ENCODE measurements at places on chromosomes 16 and 17.
A peak's percentile ranks its signal among the peaks of the same experiment; 100 is the strongest.

DNA sequence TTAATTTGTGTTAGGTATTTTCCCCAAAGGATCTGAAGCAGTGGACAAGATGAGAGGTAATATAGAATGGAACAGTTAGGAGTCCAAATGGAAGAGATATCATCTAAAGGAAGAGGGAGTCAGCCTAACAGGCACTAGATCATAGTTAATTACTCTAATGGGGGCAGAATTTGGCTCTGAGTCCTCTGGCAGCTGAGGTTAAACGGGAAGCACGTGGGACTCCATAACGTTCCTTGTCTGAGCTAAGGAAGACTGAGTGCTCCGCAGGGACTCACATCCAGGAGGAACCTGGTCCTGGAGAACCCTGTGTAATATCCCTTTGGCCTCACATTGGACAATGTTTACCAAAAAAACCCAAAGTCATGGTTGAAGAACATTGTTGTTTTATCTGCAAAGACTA, 46.6 kb upstream of the TEX2 start:
- no peak for DNase-seq

GRCh38 chr17:29021226-29021625, 15.4 kb upstream of the SEZ6 start:
- DNase-seq = no peak

- no peak for DNase-seq
Observed at GRCh38 chr16:67987460-67988160, 7.3 kb upstream of the DPEP3 start.

DNA sequence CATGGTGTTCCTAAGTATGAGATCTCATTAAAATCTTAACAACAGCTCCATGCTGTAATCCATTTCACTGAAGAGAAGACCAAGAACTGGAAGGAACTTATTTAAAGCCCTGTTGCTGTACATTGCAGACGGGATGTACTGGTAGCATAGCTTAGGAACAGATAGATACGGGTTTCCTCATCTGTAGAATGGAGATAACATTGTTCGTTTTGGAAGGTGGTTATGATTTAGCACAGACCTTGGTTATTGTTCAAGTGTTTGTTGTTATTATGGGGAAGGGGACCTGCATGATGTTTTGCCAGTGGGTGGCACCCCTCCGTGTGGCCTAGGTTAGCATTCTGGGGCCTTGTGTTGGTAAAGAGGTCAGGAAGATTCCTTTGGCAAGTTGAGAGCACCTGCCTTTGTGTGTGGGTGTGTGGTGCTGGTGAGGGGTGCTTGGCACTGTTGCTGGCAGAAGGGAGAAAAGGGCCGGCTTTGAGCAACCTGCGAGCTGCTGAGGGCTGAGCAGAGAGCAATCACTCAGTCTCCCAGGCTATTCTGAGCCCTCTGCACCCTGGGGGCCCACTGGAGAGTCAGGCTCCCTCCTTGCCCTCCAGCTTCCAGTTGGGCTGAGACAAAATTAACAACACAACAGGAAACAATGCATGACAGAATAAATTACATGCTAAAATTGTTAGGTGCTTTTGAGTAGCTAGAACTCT, 2.3 kb downstream of the TAOK2 start:
- DNase-seq = peak; percentile 62

GRCh38 chr16:19874026-19874425, 10.6 kb downstream of the GPRC5B start:
- no peak for DNase-seq

GRCh38 chr16:3171181-3171854, 16.7 kb upstream of the OR1F1 start:
- peak; percentile 79 for DNase-seq

- peak; percentile 87 for DNase-seq
Observed at GRCh38 chr17:78890498-78890897, 12.5 kb downstream of the CEP295NL start.

- DNase-seq = peak; percentile 96
Observed at GRCh38 chr17:43398724-43399595, at the start of gene ARL4D. TSS of gene ARL4D (plus strand) at chr17:43398993. CDS start at chr17:43399733, 740 bp downstream.

- DNase-seq = no peak
Observed at GRCh38 chr16:58099097-58099955, 29.9 kb downstream of the CFAP20 start.

All from activated CD4-positive, alpha-beta T cell treated with anti-CD3 and anti-CD28 coated beads, Interleukin-2, amount 10 ng/mL, durations not matched to agents 24 days and 14 days (primary cell).